ENCODE measurements at places on chromosomes 1 and 21. TPM values are rescaled to one million over a fixed set of nuclear protein-coding genes. Genes with fewer than 3 reads are reported as not detected.

Gene SRSF11
- total RNA-seq, result 116 TPM

Gene KIF14
- 3.1 TPM for total RNA-seq

Gene CD1E
- total RNA-seq, result not detected

DNA sequence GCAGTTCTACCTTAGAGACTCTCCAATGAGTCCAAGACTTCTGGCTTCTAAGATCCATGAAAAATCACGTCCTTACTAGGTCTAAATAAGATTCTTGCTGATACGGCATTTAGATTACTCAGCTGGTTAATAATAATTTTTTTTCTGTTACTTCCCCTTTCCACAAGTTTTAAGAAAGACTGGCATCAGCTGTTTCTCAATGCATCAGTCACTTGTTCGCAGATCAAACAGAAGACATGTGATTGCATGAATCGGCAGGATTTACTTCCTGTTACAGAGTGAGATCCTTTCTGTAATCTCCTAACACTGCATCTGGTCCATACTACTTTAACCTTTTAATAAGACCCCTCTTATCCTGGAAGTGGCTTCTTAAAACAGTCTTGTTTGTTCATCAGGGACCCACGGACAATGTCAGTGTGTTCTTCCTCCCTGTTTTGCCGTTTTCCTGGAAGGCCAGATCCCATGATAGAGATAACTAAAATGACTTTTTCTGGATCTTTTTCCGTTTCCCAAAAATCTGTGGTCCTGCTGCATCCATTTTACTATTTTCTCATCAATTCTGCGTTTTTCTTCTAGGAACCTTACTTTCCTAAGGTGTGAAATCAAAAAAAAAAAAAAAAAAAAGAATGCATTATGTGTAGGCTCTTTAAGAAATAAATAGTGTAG is 6.1 kb downstream of the NPL start:
- no peak for DNase-seq

Gene KRTAP11-1
- total RNA-seq, result not detected

Gene PDC
- total RNA-seq, result not detected

Gene A3GALT2
- total RNA-seq, result not detected

DNA sequence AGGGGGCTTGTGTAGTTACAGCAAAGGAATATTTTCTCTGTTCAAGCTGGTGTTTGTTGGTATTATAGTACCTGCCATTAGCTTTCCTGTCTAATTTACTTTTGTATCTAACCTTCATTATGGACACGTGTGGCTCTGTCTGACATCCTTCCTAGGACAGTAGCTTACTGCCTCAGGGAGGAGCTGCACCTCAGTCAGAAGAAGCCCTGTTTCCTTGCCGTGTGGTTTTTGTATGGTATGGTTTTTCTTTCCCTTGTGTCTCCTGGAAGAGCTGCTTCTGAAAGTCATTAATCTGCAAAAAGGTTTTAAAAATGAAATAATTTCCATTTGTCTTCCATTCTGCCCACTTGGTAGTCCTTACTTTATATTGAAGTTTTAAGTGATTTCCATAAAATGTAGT is 17.4 kb upstream of the CRB1 start:
- no peak for DNase-seq

DNA sequence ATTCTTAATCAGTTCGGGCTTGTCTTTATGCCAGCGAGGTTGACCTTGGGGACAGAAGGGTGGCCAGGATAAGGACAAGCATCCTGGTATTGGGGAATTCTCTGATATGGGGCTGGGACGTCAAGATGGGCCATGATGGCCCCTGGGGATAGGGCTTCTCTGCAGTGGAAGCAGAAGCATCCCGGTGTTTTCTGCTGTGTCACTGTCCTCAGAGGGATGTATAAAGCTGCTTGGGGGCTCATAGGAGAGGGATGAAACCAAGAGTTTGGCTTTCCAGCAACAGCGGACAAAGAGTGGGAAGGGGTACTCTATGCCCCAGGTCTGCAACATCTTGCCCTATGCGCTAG is 1.4 kb upstream of the ATP1B1 start:
- DNase-seq, result no peak

DNA sequence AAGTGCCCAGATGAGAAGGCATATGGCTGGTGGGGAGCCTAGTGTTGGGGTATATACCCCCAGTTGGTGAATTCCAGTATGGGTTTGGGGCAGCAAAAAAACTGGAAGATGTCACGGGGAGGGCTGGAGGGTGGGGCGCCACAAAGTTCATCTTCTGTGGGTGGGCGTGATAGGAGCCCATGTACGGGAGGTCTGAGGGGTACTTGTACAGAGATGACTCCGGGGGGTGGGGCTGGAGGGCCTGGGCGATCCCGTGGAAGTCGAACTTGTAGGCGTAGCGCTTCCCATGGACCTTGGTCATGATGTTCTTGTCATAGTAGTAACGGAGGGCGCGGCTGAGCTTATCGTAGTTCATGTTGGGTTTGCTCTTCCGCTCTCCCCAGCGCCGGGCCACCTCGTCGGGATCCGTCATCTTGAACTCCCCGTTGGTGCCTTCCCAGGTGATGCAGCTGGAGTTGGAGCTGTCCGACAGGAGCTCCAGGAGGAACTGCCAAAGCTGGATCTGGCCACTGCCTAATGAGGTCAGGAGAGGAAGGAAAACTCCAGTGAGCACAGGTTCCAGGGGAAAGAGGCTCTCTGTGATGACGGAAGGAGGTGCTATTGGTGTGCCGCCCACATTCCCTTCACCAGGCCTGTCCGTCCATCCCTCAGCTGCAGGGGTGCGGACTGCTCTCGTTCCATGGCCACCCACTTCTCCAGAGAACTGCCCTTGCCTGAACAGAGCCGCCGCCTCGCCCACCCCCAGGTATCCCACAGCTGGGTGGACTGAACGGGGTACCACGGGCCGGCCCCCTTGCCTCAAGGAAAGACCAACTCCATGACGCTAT is 114.7 kb downstream of the ERG start:
- DNase-seq, result no peak

- no peak for DNase-seq
These were observed 46.4 kb downstream of the NRIP1 start for GRCh38 chr21:15018382-15018781.

- DNase-seq, result no peak
These were observed 413.3 kb upstream of the ZRANB2 start for GRCh38 chr1:71494163-71494562.

DNA sequence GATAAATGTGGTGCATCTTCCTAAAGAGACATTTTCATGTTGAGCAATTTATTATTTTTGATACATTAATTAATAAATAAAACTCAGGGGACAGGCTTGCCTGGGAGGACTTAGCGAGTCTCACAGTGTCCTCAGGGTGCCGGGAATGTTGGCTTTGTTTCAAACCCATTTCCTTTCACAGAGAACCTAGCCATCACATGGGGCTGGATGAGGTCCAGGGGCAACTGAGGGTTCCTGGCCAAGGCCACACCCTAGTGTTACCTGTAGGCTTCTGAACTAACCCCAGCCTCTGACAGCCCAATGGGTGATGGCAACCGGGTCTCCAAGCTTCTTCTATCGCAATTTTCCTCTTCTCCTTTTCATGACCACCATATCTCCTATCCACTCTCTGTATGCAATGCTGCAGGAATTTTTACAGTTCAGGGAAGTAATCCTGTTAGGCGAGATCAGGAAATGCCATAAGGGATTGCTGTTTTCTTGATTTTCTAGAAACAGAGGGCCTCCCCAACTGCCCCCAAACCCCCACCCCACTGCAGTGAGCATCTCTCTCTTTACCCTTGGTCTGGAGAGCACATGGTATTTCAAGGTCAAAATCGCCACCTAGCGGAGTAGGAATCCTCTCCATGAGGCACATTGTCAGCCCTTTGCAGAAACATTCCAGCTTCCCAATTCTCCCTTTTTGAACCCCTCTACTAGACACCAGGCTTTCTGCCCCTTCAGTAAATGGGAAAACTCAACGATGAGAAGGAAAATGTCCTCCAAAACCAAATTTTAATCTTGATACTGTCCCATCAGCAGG is 22.1 kb upstream of the SMYD3 start:
- no peak for DNase-seq

- DNase-seq, result peak; percentile 94
These were observed 85.6 kb downstream of the CD58 start for GRCh38 chr1:116485071-116485735.

DNA sequence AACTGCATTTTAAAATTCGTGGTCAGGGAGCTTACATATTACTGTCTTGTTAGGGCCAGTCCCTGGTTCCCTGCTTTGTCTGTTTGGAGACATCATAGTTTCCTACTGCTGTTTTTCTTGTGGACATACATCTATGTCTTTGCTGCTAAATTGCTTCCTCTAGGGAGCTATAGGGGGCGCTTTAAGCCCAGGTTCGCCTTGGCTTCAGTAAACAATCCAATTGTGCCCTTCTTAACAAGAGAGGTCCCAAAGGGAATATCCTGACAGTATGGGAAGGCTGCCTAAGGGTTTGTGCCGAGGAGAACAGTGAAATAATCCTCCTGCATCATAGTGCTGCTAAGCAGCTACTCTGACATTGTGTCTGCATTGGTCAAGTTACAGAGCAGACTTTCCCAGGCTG is 112.5 kb downstream of the USH2A start:
- DNase-seq, result no peak

- DNase-seq, result no peak
These were observed 38.8 kb downstream of the CD160 start for GRCh38 chr1:145758116-145758515.

- DNase-seq, result no peak
These were observed 1.7 kb downstream of the S100A2 start for GRCh38 chr1:153563991-153564390.

DNA sequence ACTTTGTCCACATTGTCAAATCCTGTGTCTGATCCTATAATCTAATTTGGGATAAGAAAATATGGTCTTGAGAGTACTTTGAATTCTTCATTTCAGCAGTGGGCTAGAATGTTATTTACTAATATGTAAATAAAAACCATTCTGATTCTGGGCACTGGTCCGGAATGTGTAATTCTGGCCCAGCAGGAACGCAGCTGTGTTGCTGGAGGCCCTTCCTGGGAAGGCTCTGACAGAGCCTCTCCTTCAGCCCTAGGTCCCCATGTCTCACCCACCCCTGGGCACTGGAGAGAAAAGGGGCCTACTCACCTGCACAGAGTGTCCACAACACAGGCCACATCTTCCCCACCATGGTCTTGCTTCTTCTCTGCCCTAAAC is 251 bp downstream of the GPA33 start:
- no peak for DNase-seq

Gene CDC42SE1
- 63.1 TPM for total RNA-seq

DNA sequence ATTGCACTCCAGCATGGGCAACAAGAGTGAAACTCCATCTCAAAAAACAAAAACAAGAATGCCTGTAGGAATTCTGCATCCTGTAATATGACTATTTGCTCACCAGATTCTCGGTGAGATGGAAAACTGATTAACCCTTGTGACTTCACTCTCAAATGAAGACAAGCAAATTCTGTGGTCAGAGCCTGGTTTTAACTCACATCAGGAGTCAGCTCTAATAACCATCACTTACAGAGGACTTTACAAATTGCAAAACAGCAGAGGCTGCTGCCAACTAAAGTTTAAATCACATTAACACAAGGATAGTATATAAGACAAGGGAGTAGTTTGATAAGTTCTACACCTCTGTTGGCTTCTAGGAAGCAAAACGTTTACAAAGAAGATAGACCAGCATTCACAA is 35.7 kb upstream of the FAM163A start:
- DNase-seq, result no peak

Gene RHBDL2
- total RNA-seq, result 0.28 TPM

All from dermis blood vessel endothelial cell (primary cell).